ENCODE measurements at places on chromosomes 6 and 20.

- no peak for DNase-seq
Measured at GRCh38 chr6:161411265-161411944, 137.5 kb upstream of the AGPAT4 start.

GRCh38 chr20:45085289-45085688 is 15.6 kb downstream of the KCNS1 start:
- DNase-seq, result no peak

DNA sequence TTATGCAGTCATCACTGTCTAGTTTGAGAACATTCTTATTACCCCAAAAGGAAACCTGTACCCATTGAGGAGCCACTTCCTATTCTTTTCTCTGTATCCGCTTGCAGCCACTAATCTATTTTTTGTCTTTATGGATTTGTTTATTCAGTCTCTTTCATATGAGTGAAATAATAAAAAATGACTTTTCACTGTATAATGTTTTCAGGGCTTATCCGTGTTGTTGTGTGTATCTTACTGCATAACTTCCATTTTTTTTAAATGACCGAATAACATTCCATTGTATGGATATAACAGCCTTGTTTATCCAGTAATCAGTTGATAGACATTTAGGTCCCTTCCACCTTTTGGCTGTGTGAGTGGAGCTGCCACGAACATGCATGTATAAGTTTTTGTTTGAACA is 86.6 kb downstream of the ZFAND3 start:
- no peak for DNase-seq

- DNase-seq, result no peak
Measured at GRCh38 chr20:47700327-47700726, 85.0 kb downstream of the SULF2 start.

DNA sequence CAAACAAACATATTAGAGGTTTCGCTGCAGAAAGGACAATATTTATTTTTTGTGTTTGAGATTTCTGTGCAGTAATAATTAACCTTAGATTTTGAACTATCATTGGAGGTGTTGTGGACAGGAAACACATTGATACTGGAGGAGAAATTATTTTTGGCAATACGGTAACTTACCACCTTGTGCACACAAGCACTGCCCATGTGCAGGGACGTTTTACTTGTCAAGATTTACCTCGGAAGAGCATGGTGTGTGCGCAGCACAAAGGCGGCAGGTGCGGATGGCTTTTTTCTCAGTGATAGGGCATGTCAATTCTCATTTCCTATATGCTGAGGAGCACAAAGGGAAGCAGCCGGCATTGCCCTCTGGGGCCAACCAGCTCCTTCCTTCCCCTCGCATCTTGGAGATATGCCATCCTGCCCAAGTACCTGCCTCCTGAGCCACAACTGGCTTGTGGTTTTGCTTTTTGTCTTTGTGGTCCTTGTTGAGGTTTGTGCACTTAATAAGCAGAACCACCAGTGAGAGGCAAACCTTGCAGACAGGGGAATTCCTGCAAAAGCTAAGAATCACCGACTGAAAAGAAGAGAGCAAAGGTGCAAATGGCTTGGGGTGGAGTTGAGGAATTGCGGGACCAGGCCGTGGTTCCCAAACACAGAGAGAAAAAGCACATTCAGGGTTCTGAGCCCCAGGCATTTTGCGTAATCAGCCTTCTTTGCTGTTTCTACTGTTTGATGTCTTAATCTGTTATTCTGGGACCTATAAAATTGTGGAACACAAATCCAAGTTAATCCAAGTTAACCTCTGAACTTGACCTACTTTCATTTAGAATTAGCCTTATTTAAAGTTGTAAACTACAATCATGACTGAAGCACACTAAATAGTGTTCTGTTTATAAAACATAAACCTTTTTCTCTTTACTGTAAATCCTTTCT is 21.9 kb downstream of the SAMD5 start:
- DNase-seq, result no peak

GRCh38 chr6:5623769-5624168 is 362.5 kb downstream of the FARS2 start:
- no peak for DNase-seq

Measured in stimulated activated CD4-positive, alpha-beta T cell treated with anti-CD3 and anti-CD28 coated beads, Interleukin-4, amount 100 ng/mL, for 4 hours (primary cell).